ENCODE measurements at places on chromosomes 16 and 17.

- DNase-seq: no peak
These were observed at the start of gene P2RX1 for GRCh38 chr17:3915995-3916696. P2RX1 (minus strand) TSS chr17:3916465; CDS start chr17:3916225, 240 bp downstream.

GRCh38 chr17:50689956-50690886 is 17.5 kb downstream of the ANKRD40 start:
- DNase-seq: no peak

DNA sequence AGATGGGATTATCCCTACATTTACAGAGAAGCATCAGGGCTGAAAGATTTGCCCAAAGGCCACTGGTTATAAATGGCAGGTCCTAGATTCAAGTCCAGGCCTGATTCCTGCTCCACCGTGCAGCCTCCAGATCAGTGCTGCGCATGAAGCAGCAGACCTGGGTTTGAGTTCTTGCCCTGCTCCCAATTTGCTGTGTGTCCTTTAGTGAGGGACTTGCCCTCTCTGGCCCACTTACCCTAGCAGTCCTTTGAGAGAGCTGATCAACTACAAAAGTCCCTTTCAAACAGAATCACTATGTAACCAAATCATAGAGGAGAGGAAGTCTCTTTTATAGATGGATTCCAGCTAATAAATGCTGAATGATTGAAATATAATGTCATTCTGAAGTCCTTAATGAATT is 200.4 kb downstream of the RAB11FIP4 start:
- no peak for DNase-seq

GRCh38 chr17:41642252-41643156 is 18.1 kb upstream of the KRT17 start:
- no peak for DNase-seq
